ENCODE measurements at places on chromosomes 1 and 21.

- DNase-seq, result peak; percentile 88
Measured at GRCh38 chr1:233367057-233367803, 39.7 kb downstream of the MAP3K21 start.

GRCh38 chr1:80258659-80259058, 1252.1 kb upstream of the ADGRL4 start:
- DNase-seq, result no peak

DNA sequence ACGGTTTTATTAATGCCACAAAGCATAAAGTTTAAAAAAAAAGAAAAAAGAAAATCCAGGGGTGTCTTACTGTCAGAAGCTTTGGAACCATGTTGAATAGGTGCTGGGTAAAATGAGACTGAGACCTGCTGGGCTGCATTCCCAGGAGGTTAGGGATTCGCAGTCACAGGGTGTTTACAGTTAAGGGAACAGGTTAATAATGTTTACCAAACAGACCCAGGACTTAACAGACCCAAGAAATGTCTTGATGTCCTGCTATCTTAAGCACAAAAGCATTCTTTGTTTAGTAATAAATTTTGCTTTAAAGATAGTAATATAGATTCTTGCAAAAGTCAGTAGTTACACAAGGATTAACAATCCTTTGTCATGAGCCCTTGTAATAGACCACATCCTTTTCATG, 54.7 kb downstream of the OLFML3 start:
- DNase-seq, result peak; percentile 13

DNA sequence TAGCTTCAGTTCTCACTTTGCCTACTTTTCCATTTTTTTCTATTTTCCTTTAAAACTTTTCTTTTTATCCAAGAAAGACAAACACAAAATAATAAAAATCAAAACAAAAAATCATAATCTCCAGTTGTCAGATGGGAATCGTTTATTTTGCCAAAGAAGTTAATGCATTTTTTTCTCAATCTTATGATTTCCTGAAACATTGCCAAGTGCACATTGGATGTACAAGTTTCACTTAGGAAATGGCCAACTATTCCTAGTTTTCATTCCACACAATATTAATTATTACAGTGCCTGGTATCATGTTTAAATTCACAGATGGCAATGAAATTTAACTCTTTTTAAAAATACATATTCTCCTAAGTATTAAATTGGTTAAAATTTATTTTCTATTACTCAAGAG, 1050.5 kb downstream of the TTLL7 start:
- no peak for DNase-seq

- DNase-seq, result no peak
Measured at GRCh38 chr1:159763686-159764085, 17.1 kb upstream of the DUSP23 start.

- no peak for DNase-seq
Measured at GRCh38 chr1:226660410-226661182, 78.5 kb downstream of the ITPKB start.

DNA sequence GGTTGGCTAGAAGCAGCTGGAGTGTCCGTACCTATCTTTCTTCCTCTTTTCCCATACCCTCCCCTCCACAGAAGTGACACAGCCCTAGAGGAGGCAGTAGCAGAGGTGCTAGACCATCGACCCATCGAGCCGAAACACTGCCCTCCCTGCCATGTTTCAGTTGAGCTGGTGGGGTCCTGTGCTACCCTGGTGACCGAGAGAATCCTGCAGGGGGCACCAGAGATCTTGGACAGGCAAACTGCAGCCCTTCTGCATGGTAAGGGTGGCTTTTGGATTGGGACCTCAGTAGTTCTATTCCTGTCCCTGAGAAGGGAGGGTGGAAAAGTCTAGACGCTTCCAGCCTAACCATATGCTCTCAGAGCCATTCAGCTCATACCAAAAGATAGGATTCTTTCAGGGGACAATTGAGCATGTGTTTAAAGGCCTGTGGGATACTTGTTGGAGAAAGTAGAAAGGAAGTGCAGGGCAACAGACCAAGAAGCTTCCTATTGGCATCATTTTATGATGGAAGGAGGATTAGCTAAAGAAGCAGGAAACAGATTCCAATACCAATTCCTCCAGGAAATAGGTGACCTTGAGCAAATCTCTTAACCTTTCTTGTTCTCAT, 11.7 kb upstream of the BNIPL start:
- DNase-seq, result peak; percentile 73

GRCh38 chr1:97143236-97143882, 421.8 kb downstream of the PTBP2 start:
- DNase-seq, result peak; percentile 64

DNA sequence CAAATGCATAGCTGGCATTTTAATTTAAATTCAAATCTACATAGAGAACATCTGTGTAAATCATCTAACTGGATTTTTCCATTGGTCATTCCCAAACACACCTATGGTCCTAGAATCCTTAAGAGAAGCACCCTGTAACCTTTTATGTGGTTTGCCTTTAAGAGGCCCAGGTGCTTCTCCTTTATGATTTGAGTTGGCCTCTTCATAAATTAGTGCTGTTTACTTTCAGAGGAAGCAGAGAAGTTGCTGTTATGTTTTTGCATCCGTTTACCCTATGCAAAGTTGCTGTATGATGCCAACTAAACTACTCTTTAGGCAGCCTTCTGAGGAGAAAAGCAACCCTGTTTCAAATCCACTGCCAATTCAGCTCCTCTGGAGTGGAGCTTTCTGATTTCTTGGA, 193.8 kb downstream of the HS2ST1 start:
- DNase-seq, result no peak

- no peak for DNase-seq
Measured at GRCh38 chr1:247448107-247448791, 9.7 kb downstream of the OR2B11 start.

- DNase-seq, result peak; percentile 74
Measured at GRCh38 chr1:164637461-164638375, 78.7 kb downstream of the PBX1 start.

DNA sequence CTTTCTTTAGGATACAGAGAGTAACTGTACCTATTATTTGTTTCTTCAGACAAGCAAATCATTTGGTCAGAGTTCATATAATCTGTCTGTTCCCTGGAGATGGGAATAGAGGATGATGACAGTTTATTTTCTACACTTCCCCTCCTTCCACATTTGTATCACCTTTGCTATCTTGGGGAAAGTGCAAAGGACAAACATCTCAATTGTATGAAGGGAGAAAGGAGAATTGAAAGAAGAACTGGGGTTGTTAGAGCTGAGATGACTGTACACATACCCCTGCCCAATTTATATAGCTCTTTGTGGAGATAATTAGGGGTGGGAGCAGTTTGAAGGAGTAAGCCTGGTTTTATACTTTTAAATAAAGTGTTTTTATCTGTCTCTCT, 14.0 kb downstream of the POLR3GL start:
- DNase-seq, result no peak

DNA sequence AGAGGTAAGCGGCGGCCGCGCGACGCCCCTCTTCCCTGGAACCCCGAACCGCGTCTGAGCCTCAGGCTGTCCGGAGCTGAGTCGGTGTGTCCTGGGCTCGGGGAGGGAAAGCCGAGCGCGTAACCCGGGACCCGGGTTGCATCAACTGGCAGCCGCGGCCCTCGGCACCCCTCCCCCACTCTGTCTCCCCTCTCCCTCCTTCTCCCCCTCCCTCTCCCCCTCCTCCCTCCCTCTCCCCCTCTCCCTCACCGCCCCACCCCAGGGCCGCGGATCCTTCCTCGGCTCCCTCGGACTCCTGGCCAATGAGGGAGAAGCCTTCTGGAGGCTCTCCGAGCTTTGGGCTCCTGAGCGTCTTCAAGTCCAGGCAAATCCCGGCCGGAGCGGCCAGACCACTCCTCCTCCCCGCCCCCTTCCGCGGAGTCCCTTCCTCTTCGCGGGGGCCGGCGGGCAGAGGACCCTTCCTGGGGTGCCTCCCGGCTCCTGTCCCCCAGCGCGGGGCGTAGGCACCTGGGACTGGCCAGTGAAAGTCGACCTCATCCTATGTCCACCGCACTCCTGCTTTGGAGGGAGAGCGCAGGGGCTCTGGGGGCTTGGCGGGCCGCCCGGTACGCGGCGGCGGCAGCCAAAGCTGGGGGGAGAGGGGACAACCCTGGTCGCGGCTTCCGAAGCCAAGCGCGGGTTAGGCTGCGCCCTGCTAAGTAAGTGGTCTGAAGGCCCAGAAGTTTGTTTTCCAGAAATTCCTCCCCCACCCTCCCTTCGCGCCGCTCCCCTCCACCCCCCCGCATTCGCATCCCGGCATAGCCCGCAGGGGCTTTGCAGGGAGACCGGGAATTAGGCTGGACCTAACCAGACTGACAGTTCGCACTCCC, 850 bp downstream of the SESN2 start:
- DNase-seq, result peak; percentile 37

DNA sequence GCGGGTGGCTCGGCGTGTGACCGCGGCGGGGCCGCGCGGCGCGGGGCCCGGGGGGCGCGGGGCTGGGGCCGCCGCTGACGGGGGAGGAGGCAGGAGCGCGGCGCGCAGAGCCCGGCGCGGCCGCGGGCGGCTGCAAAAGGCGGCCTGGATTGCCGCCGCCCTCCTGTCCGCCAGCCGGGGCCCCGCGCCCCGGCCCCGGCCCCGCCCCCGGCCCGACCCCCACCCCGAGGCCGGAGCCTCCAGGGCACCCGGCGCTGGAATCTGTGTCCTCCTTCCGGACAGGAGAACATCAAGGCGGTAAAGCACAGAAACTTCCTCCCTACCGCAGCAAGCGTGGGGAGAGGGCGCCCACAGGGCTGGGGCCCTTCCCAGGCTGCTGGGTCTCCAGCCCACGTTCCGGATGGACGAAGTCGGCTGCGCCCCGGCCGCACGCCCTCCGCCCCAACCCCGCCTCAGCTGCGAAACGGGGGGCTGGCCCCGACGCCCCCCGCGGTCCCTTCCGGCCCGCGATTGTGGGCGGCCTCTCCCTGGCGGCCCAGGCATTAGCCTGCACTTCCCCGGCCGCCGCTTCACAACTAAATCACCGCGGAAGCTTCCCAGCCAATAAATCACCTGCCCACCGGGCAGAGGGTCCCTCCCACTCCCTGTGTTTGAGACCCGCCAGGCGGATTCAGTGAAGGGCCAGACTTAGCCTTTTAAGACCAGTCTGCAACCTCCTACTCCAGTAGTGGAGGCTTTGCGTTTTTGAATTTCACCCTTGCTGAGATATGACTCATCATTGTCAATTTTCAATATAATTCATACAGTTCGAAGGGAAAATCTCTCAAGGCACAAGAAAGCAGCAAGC, 106.0 kb downstream of the SLC45A1 start:
- DNase-seq, result peak; percentile 33

DNA sequence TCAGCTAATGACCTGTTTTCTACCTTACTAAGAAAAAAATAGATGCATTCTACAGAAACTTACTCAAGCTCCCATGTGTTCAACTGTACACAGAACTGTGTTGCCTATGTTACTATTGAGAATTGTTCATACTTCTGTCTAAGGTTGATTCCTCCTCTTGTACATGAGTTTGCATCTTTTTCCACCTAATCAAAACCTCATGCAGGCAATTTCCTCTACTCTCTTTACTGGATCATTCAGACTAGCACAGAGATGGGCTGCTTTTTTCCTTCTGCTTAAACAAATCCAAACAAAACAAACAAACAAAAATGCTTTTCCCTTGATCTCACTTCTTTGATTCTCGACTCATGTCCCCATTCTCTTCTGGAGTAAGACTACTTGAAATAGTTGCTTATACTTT, 58.8 kb upstream of the PTGFR start:
- no peak for DNase-seq

GRCh38 chr1:36693161-36693525, 210.4 kb upstream of the CSF3R start:
- no peak for DNase-seq

DNA sequence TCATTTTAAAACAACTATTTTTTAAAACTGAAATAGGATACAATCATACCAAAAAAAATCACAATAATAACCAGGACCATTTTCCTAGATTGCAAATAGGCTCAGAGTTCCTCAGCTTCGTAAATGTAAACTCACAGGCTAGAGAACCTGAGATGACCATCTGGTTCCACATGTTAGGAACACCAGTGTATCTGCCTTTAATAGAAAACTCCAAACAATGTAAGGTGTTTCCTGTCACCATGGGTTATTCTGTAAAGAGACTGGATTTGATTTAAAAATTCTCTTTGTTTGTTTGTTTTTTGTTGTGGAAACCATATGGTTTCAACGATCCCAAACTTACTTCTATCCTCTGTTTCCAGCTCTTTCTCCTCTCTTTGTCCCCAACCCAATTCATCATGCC, 197.5 kb downstream of the ZZZ3 start:
- DNase-seq, result no peak

GRCh38 chr21:42012763-42013329, 2.7 kb upstream of the ZBTB21 start:
- no peak for DNase-seq

GRCh38 chr21:24395320-24395923, 1211.9 kb downstream of the MRPL39 start:
- DNase-seq, result no peak

- no peak for DNase-seq
Measured at GRCh38 chr1:30138891-30139290, 584.5 kb downstream of the MATN1 start.

GRCh38 chr1:181219938-181220337, 131.4 kb downstream of the IER5 start:
- no peak for DNase-seq

- DNase-seq, result peak; percentile 30
Measured at GRCh38 chr1:97640677-97641076, 280.2 kb downstream of the DPYD start.

- no peak for DNase-seq
Measured at GRCh38 chr21:44455524-44456213, 359 bp downstream of the LRRC3 start.

GRCh38 chr1:1543706-1544099, 3.3 kb upstream of the TMEM240 start:
- no peak for DNase-seq

DNA sequence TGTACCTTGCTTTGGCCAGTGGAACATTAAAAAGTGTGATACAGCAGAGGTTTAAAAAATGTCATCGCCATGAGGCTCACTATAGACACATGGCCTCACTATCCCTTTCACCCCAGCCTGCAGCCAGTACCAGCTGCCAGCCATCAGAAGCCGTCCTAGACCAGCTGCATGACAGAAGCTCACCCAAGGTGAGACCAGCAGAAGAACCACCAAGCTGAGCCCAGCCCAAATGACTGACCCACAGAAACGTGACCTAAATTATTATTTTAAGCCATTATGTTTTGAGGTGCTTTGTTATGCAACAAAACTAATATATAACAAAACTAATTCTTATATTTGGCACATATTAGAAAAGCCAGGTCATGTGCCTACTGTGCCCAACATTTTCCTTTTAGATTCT, 91.1 kb downstream of the KCNN3 start:
- no peak for DNase-seq

DNA sequence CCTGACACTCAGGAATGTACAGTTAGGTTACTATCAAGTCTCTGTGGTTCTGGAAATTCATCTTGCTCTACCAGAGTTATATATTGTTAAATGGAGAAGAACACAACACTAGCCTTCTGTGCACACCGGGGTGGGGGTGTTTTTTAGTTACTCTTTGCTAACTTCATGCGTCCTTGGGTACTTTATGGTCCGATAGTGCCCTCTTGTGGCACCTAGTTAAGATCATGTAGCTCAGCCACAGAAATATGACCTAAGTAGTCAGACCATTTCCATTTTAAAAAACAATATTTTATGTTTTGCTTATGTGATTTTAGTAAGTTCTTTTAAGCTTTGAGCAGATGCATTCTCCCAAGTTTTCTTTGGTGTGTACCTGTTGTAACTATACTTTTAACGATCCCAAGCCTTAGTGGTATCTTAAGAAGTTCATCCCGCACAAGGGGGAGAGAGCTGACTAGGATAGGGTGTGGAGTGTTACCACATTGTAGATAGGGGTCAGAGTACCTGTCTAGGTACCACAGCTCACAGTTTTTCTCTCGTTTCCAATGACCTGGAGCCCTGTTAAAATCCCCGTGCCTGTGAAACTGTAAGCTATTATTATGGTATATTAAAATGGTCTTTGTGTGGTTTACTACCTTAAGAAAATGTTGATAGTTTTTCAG, 20.6 kb upstream of the SH3D21 start:
- peak; percentile 65 for DNase-seq
